Stimulated activated CD4-positive, alpha-beta T cell treated with anti-CD3 and anti-CD28 coated beads, Interleukin-1b, Interleukin-23, amount 100 ng/mL, for 1 hour (primary cell): ENCODE measurements at places on chromosomes 1 and 21.

- DNase-seq: no peak
These were observed 48.9 kb upstream of the GORAB start for GRCh38 chr1:170483051-170483450.

- no peak for DNase-seq
These were observed 72.8 kb upstream of the NR5A2 start for GRCh38 chr1:199954699-199955098.

- DNase-seq: no peak
These were observed 49.4 kb downstream of the TBCE start for GRCh38 chr1:235416662-235417049.

DNA sequence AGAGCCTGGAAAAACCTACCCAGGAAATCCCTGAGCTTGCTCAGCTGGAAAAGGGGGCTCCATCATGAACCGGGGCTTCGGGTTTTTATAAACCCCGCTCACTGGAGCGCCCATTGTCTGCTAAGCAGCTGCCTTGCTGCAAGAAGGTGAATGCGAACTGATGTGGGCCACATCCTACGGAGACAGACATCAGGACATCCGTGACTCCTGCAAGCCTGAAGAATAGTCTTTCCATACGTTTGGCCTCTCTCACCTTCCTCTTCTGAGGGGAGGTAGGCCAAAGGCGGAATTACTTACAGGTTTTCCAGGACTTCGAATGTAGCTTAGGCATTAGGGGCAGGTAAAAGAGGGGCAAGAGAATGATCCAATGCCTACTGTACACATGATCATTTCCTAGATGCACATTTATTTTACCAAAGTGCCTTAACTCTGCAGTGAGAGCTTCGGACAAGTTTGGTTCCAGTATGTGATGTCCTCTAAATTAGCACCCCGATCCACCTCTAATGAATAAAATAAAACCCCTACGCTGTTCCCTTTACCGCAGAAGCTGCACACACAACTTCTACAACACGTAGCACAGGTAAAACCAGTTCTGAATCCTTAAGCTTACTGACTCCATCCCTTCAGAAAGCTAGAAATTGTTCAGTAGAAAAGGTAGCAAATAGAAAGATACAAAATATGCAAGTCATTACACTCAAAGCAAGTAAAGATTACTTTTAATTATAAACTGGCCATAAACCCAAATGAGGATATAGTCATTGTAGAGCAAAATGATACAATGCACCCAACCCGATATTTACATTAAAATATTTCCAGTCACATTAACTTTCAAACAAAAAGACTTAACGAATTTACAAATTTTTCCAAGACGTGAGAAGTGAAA is 866 bp upstream of the SORT1 start:
- DNase-seq: no peak

DNA sequence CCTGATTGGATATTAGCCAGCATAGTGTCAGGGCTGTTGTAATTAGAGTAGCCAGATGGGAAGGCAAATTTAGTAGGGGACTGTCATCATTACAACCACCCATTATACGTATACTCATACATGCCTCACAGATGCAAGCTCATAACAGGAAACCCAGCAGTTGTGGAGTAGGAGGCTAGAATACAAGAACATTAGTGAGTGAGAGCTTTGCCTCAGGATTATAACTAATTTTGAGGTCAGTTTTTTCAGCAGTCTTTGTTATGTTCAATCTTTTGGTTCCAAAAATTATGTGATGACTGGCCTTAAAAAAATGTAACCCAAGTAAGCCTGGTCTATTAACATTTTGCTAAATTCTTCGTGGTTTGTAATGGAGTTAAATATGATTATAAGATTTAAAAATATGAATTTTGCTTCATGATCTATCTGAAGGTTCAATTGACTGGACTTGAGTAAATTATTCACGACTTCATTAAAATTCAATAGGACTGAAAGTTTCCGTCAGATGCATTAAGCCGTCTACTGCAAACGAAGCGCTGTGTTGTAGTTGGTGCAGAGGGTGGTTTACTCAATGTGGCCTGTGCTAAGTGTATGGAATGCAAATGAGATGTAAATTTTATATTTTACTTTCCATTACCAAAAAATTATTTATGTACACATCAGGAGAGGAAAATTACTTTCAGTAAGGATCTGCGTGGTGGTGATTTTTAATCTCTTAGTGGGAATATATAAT is 48.8 kb downstream of the KCNK1 start:
- DNase-seq: no peak
